ENCODE measurements at places on chromosomes 2 and 18. TPM values are rescaled to one million over a fixed set of nuclear protein-coding genes. Genes with fewer than 3 reads are reported as not detected.

- no peak for DNase-seq
These were observed 993.6 kb downstream of the LRP1B start for GRCh38 chr2:141137122-141137693.

- no peak for DNase-seq
These were observed 5.2 kb downstream of the UGT1A7 start for GRCh38 chr2:233686928-233687327.

DNA sequence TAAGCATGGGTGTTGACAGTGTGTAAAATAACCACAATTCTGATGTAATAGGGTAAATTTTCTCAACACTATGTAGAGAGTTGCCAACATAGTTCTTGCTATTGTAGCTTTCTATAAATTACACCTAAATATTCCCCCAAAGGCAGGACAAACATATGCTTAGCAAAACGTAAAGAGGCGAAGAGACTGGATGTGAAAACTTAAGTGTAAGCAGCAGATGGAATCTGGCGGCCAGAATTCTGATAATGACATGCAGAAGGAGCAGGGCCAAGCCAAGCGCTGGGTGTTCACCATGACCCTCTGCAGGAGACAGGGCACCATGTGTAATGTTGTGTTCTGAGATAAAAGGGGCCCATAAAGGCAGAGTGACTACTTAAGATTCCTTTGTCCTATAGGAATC is 105.2 kb upstream of the ZNF521 start:
- DNase-seq, result no peak

DNA sequence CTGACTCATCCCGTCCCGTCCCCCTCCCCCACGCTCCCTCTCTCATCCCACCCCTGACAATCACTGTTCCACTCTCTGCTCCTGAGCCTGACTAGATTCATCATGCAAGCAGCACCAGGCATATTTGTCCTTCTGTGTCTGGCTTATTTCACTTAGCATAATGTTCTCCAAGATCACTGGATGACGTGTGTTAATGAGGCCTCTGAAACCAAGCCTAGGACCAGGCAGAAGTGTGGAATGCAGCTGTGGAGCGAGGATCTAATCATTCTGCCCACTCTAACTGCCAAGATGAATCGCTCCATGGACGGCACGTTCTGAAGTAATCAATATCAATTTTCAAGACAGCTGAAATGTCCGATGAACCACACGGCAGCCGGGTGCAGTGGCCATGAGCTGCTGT is 122.4 kb upstream of the ZNF236 start:
- DNase-seq, result no peak

DNA sequence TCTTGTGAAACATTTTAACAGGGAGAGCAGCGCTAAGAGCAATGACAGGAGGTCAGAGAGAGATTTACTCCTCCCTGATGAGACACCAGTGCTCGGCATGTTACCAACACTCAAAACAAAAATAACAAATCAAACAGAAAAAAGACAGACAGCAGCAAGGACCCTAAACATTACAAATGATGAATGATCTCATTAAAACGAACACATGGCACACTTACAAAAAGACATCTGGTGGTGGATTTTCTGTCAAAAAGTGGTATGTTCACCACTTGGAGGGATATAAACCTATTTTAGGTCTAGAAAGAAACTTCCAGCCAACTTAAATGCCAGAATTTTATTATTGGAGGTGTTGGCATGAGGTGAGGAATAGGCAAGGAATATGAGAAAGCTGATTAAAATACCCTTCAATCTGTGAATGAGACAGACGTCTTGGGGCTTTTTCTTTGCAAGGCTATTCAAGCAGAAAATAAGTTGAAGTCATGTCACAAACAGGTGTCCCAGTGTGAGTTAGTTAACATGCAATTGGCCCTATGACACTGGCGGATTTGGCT is 112.8 kb downstream of the PRELID3A start:
- no peak for DNase-seq

GRCh38 chr2:127356531-127356930 is 31.2 kb downstream of the MAP3K2 start:
- no peak for DNase-seq

DNA sequence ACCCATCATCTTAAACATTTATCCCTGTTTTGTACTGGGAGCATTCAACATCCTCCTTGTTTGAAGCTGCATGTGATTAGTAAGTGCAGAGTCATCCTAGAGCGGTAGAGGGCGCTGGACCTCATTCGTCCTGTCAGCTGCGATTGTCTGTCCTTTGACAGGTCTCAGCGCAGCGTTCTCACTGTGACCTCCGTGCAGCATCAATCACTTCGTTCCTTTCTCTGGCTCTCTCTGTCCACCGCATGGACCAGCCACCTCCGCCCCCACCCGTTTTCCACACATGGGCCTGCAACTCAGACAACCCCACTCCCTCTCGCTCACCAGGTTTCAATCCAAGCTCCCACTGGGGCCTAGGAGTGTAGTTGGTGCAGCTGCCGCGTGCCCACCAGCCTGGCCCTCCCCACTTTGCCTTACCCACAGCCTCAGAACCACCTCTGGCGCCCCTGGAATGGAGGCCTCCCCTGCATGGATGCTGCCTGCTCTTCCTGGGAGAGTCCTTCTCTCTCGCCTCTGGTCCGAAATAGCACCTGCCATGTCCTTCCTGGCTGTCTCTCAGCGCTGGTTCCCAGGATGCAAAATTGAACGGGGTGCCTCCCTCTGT is 90.5 kb downstream of the NDUFA10 start:
- peak; percentile 47 for DNase-seq

DNA sequence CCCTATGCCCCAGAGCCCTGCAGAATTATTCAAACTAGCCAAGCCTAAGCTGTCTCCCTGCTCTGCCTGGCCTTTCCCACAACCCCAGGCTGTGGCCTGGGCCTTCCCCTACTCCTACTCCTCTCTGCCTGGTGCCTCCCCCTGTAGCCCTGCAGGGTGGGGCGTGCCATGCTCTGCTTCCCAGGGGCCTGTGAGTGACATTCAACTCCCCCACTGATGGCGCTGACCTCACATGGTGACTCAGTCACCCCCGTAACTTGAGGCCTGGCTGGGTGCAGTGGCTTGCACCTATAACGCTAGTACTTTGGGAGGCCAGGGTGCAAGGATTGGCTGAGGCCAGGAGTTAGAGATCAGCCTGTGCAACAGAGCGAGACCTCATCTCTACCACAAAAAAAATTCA is 60.6 kb downstream of the KIF1A start:
- DNase-seq, result no peak

- DNase-seq, result no peak
These were observed 7.7 kb upstream of the TTC39C start for GRCh38 chr18:24006712-24007313.

DNA sequence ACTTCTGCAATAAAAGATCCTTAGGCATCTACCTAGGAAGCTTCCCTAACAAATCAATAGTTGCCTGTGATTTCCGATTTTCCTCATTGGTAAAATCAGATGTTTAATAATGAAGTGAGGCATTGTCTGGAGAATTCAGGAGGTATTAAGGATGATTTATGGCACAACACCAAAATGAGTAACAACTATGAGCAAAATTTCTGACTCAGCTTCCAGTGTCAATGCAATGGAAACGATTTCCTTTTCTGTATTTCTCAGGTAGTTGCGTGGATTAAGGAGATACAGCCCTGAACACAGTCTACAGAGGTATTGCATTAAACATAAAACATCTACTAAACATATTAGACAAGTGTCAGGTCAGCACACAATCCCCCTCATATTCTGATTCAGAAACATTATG is 99.5 kb downstream of the EPB41L3 start:
- DNase-seq, result no peak

DNA sequence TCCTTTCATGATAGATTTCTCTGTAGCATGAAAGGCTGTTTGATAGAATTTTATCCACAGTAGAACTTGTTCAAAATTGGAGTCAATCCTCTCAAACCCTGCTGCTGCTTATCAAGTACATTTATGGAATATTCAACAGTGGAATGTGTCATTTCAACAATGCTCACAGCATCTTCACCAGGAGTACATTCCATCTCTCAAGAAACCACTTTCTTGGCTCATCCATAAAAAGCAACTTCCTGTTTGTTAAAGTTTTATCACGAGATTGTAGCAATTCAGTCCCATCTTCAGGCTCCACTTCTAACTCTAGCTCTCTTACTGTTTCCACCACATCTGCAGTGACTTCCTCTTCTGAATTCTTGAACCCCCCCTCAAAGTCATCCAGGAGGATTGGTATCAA is 29.4 kb downstream of the PDCL3 start:
- no peak for DNase-seq

Gene SOCS6
- 3.8 TPM for total RNA-seq

- DNase-seq, result no peak
These were observed 45.4 kb upstream of the RND3 start for GRCh38 chr2:150532879-150533278.

- no peak for DNase-seq
These were observed 30.3 kb upstream of the SLC30A6 start for GRCh38 chr2:32135409-32135808.

Gene GPR75
- 2.4 TPM for total RNA-seq

DNA sequence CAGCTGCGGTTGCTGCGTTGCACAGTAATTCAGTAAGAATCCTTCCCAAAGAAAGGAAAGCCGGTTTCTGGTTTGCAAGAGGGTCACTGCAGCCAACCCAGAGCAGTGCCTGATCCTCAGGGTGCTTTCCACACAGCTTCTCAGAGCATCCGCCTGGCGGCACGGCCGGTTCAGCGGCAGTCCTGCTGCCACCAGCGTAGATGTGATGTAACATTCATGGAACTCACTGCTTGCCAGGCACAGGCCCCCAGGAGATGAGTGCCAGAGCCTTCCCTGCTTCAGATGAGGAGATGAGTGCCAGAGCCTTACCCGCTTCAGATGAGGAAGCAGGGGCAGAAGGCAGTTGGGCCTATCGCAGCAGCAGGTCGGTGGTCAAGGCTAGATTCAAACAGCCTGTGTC is 230.2 kb downstream of the GBX2 start:
- DNase-seq, result no peak

GRCh38 chr2:13768274-13768673 is 864.2 kb upstream of the LRATD1 start:
- DNase-seq, result no peak

Gene LIPG
- 0.59 TPM for total RNA-seq

GRCh38 chr2:216775043-216775453 is 79.7 kb upstream of the IGFBP5 start:
- DNase-seq, result no peak

DNA sequence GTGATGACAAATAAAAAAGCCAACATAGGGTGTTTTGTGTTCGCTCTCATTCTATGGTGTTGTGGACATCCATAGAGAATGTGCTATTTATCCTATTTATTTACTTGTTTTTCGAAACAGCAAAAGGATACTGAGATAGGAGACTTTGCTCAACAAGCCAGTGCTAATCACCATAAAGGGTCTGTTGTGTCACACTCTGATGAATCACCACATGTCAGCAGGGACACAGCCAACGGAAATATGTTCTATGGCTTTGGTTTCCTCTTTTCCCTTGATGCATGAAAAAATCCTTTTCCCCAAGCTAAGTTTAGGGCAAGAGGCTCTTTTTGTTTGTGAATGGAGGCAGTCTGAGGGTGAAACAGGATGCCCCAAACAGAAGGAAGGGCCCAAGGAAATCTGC is 154.3 kb downstream of the RNF152 start:
- no peak for DNase-seq

Gene UBXN2A
- total RNA-seq, result 17.6 TPM

- DNase-seq, result no peak
These were observed 860.4 kb upstream of the SOX11 start for GRCh38 chr2:4831751-4832150.

- DNase-seq, result no peak
These were observed 6.5 kb upstream of the THOC1 start for GRCh38 chr18:274313-274712.

Gene MARCHF4
- not detected for total RNA-seq

GRCh38 chr2:68040078-68040477 is 22.7 kb downstream of the C1D start:
- DNase-seq, result no peak

- DNase-seq, result no peak
These were observed 983.0 kb upstream of the SLC39A10 start for GRCh38 chr2:194674043-194674442.

- DNase-seq, result peak; percentile 12
These were observed 62.3 kb downstream of the VWA3B start for GRCh38 chr2:98149333-98149697.

Gene CIB4
- not detected for total RNA-seq

- DNase-seq, result no peak
These were observed 280.1 kb downstream of the PTH2R start for GRCh38 chr2:208686665-208687064.

DNA sequence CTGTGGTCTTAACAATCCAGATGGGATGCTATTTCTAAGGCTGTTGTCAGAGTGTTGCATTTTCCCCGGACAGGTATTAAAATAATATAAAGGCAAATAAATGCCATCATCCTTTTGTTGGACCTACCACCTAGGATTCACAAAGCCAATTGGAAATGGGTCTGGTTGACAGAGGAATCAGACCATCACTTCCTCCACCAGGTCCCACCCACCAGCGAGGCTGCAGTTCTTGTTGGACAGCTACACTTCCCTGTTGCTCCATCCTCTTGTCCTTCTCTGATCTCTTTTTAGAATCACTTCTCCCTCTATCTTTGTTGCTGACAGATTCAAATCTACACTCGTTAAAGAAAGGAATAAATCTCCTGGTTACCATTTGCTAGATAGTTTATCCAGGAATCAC is 1.1 kb downstream of the TMEM169 start:
- no peak for DNase-seq

DNA sequence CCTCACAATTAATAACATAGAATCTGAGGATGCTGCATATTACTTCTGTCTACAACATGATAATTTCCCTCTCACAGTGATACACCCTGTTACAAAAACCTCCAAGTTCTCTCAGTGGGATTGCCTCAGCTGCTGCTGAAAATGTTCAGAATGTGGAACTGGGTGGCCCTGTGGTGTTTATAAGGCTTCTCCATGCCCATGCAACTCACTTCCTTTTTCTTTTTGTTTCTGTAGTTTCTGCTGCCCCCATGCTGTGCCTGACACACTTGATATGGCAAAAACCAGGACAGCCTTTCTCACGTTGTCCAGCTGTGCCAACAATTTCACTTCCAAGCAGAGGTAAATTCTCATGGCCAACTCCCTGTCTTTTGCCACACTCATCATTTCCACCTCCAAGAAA is 206.2 kb downstream of the RPIA start:
- no peak for DNase-seq

DNA sequence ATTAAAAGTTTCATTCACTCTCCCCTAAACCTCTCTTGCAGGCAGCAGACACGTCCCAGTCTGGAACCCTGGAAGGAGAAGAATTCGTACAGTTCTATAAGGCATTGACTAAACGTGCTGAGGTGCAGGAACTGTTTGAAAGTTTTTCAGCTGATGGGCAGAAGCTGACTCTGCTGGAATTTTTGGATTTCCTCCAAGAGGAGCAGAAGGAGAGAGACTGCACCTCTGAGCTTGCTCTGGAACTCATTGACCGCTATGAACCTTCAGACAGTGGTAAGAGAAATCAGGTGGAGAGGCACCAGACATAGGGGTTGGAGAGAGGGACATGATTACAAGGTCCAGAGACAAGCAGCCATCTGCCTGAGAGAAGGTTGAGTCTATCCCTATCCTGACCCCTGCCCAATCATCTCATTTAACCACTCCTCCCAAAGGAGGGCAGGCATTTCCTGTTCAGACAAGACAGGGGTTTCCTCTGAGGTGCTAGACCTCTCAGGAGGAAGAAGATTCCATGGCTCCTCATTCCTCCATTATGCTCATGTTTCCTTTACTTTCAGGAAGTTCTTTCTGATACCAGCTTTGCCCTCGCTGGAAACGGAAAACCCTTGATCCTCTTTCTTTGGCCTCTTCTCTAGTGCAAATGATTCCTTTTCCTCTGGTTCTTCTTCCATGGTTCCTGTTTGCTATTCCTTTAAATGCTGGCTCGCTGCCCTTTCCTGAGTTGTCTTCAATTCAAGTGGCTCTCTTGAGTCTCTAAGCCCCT is 15.1 kb downstream of the PLCD4 start:
- DNase-seq, result no peak

Gene CRACDL
- total RNA-seq, result 0.55 TPM

GRCh38 chr2:105438104-105438929 is 39.5 kb upstream of the FHL2 start:
- no peak for DNase-seq

Measured in activated T-helper 2 cell treated with anti-CD3 and anti-CD28 coated beads, Interferon-gamma antibody, Interleukin-2, Interleukin-4, amounts not matched to agents 10 μg/mL and 5 μg/mL and 100 μg/mL, durations not matched to agents 14 hours and 24 hours and 36 hours (primary cell).